ENCODE measurements at places on chromosomes 1 and 21.

GRCh38 chr1:241485554-241485992, 34.0 kb downstream of the FH start:
- DNase-seq = no peak

- DNase-seq = peak; percentile 6
Observed at GRCh38 chr1:236281198-236281653, 532 bp downstream of the ERO1B start.

DNA sequence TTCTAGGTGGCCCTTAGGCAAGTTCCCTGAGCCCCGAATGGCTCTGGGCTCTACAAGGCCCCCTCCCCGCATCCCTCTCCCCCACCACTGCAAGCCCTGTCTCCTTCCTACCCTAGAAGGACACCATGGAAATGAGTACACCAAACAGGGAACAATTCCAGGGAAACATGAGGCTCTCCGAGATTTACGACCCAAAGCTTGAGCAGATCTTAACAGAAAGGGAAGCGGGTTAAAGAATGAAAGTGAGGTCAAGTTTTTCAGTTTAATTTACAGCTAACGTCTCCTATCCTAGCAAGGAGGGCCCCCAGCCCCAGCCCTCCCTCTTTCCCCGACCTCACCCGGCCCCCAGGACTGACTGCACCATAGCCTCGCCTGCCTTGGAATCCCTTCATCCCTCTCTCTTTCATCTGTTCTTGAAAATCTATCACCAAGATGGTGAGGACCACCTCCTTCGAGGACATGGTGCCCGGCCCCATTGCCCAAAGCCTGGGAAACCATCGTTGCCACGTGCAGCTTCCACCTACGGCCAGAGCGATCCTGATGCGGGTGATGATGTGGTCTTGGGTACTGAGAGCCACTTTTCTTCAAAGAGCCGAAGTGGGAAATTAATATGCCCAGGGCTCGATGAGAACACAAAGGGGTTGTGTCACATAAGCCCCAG, 30.5 kb downstream of the SIM2 start:
- no peak for DNase-seq

DNA sequence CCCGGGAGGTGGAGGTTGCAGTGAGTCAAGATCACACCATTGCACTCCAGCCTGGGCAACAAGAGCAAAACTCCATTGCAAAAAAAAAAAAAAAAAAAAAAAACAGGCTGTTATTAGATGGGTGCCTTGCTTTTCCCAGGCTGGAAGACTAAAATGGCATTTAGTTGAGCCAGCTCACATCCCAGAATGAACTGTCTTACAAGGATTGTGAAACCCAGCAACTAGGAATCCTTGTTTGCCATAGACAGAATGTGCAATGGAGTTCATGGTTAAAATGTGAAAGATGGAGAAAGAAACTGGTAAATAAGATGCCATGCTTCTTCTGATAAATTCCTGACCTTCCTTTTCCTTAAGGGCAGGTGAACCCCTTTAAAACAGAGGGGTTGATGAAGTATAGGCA, 215.8 kb upstream of the GREM2 start:
- DNase-seq = no peak

GRCh38 chr1:36107394-36107793, 17.6 kb downstream of the COL8A2 start:
- no peak for DNase-seq

- DNase-seq = no peak
Observed at GRCh38 chr1:161113915-161114314, 3.9 kb downstream of the PFDN2 start.

DNA sequence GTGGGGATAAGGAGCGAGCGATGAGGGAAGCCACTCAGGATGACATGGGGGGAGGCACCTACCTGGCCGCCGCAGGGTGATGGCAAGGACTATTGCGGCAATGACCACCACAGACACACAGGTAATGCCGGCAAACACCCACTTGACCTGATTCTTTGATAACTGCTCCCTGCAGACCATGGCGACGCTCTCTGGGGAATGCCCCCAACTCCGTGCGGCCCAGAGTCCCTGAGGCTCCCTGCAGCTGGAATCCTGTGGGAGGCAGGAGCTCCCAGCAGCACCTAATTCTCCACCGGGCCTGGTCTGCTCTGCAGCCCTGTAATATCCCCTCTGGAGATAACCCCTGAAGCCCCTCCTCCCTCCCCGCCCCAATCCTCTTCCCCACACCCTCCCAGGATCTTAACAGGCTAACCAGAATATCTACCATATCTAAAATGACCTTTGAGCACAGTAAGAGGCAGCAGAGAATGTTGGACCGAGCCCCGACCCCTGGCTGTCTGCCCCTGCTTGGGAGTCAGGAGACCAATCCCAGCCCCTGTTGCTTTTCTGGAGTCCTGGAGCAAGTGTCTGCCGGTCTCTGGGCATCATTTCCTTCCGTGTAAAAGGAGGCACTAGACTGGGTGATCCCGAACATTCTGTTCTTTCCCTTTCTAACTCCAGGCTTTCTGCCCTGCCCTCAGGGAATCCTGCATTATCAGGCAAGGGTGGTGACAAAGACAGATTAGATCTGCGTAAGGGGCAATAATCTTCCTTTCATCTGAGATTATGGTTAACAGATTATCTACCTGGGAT, at the start of gene FAM151A:
Gene FAM151A (minus strand): TSS at position 310 of the 792 bp plus-strand sequence. CDS start 130 bp downstream, at position 180.
- DNase-seq = no peak

DNA sequence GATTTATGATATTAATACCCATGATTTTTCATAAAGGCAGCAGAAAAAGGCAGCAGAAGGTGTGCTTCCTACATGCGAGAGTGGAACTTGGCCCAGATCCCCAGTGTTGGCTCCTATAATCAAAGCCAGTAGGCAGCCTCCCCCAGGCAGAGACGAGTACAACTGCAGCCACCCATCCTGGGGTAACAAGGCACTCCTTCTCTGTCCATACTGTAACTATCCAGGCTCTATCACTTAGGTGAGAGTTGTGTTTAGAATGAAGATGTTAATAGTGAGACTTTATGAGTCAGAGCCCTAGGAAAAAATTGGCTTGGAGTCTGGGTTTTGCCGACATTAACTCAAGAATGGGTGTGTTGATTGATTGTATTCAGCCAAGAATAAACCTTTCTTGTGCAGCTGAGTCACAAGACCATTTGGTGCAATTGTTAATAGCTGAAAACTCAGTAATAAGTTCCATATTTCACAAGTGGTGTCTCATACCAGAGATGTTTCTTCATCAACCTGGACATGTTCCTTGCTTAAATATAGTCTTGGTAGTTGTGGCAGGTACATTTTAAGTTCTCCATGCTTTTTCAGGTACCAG, 322.3 kb downstream of the DUSP10 start:
- DNase-seq = no peak

- DNase-seq = no peak
Observed at GRCh38 chr1:78387201-78387600, 103.6 kb upstream of the PTGFR start.

- no peak for DNase-seq
Observed at GRCh38 chr1:67094191-67094590, 40.2 kb upstream of the SLC35D1 start.

DNA sequence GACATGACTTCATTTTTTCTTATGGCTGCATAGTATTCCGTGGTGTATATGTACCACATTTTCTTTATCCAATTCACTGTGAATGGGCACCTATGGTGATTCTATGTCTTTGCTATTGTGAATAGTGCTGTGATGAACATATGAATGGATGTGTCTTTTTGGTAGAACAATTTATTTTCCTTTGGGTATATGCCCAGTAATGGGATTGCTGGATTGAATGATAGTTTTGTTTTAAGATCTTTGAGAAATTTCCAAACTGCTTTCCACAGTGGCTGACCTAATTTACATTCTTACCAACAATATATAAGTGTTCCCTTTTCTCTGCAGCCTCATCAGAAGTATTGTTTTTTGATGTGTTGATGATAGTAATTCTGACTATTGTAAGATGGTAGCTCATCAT, 361.7 kb upstream of the SGIP1 start:
- no peak for DNase-seq

GRCh38 chr1:89545264-89546038, 20.8 kb downstream of the LRRC8B start:
- no peak for DNase-seq

- no peak for DNase-seq
Observed at GRCh38 chr1:246279402-246279801, 227.7 kb downstream of the SMYD3 start.

- no peak for DNase-seq
Observed at GRCh38 chr21:46503922-46504550, 45.3 kb downstream of the DIP2A start.

GRCh38 chr21:24727803-24728440, 879.4 kb downstream of the MRPL39 start:
- no peak for DNase-seq

GRCh38 chr1:50542362-50542761, 119.1 kb upstream of the DMRTA2 start:
- no peak for DNase-seq

DNA sequence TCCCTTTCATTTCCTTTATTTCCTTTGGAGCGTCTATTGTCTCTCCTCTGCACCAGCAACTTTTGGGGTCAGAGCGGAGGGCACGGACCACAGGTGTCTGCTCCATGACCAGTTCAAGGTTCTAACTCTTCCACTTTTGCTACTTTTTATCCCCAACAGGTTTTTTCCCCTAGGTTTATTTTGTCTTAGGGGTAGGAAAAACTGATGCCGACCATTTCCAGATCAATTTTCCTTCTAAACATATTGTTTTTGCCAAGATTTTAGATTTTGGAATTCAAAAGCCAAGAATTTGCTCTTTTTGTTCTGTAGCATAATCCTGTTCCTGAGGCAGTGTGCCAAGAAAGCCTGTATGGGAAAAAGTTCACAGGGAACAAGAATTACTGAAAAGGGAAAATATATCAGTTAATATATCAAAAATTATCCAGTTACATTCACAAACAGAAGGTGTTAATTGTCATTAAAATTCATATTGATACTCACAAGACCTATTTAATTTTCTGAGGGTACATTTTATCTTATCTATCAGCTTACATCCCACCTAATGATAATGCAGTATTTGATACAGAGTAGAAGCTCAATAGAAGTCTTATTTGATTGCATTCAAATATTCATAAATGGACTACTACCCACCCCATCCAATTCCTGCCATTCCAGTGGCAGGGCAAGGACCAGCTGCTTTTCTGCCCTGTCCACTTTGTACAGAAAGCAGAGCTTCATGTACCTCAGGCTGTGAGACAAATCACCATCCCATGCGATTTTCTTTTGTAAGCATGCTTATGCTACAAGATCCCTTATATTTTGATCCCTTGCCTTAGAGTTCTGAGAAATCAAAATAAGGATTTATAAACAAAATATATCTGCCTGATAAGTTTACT, 31.2 kb downstream of the TSEN15 start:
- DNase-seq = no peak

- no peak for DNase-seq
Observed at GRCh38 chr1:115331558-115332331, 6.3 kb downstream of the NGF start.

- DNase-seq = no peak
Observed at GRCh38 chr1:36859926-36860325, 174.4 kb downstream of the GRIK3 start.

DNA sequence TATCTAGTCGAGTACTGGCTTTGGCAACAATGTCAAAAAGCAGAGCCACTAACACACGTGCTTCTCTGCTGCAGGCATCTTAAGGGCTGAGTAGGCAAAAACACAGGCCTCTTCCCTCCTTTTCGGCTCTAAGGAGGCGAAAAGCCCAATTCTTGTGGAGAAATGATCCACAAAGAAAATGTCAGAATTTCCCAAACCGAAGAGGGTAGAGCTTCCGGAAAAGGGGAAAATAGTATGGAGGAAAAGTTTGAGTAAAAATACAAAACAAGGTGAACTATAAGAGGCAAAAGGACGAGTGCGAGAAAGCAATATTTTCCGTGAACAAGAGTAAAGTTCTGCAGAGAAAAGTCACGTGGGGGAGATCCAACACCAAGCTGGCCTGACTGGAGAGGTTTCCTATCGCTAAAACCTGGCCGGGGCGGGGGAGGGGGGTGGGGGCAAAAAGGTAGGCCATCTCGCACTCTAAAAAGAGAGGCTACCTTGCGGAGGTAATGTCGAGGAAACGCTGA, 551 bp downstream of the ZRANB2 start:
- DNase-seq = no peak

GRCh38 chr21:23968722-23969647, 1638.3 kb downstream of the MRPL39 start:
- DNase-seq = peak; percentile 53

DNA sequence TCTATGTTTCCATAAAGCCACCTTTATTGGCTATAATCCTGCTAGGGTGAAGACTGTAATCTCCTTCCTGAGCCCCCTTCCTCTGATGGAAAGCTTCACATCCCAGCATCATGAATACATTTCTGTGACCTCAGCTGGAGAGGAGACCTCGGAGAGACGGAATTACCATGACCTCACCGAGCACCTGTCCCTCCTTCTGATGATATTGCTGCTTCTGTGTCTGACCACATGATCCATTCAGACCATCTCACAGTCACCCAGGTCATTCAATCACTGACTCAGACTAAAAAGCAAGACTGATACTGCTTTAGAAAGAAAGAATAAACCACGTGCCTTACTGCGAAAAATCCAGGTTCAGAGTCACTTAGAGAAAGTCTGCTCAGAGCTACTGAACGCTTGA, 8.8 kb downstream of the KCND3 start:
- no peak for DNase-seq

GRCh38 chr1:17161137-17161740, 42.0 kb upstream of the PADI2 start:
- DNase-seq = no peak

- no peak for DNase-seq
Observed at GRCh38 chr1:93739472-93739871, 57.8 kb upstream of the BCAR3 start.

DNA sequence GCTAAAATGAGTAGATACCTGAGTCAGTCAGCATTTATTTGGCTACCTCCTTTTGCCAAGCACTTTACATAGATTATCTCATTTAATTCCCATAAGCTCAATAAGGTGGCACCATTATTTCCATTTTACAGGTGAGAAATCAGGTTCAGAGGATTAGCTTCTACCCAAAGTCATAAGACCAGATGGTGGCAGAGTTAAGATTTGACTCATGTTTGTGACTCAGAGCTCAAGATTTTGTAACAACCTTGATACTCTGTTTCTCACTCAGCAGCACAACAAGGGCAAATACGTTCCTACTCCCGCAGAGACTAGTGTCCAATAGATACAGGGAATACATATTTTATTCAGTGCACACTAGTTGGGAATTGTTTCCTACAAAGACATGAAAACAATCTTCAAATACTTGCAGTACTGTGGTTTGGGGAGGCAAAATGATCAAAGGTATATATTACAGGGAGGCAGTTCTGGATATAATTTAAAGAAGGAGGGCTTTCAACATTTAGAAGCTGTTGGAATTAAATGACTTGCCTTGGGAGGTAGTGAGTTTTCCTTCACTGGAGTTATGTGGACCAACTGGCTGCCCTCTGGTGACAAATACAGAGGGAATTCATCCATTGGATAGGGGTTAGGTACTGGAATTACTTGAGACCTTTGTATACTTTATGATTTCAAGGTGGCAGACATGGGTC, 3.6 kb downstream of the LEPR start:
- no peak for DNase-seq

DNA sequence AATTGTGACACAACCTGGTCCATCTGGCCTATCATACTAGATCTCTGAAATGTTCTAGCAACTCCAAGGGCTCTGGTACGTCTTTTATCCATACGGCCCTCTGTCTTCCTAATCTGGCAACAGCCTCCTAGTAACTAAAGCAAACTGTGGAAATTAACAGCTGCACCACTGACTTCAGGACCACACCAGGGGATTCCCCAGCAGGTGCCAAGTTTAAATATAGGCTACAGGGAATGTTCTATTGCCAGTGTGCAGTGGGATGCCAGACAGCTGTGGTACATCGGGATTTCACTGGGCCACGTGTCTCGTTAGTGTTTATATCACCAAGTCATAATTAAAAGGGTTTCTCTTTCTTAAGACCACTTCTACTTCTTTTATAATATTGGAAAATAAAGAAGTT, 94.3 kb downstream of the RGS2 start:
- DNase-seq = no peak

GRCh38 chr1:180527101-180527669, 24.8 kb upstream of the ACBD6 start:
- no peak for DNase-seq
